Stimulated activated CD8-positive, alpha-beta memory T cell treated with anti-CD3 and anti-CD28 coated beads, Interleukin-15, amount 100 ng/mL, for 48 hours (primary cell): ENCODE measurements at places on chromosomes 1 and 21.
A peak's percentile ranks its signal among the peaks of the same experiment; 100 is the strongest.

- DNase-seq: no peak
Measured at GRCh38 chr1:167515893-167516321, 2.4 kb downstream of the CD247 start.

DNA sequence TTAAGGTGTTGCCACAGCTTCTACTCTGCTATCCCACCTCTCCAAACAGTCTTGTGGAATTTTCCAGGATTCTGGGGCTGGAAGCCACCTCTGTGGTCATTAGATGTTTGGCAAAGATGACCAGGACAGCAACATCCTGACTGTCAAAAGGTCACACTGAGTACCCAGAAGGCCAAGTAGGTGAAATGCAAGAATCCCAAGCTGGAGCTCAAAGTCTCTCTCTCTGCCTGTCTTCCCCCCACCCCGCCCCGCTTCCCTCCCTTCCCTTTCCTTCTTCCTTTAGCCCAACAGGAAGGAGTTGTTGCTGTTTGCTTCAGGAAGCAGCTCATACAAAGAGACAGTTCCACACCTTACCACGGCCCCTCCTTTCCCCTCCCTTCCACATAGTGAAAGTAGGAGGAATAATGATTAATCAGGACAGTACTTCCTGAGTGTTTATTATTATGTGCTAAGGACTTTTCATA is 75.6 kb upstream of the SLC2A1 start:
- no peak for DNase-seq

GRCh38 chr1:59553371-59553770 is 256.5 kb downstream of the FGGY start:
- no peak for DNase-seq

DNA sequence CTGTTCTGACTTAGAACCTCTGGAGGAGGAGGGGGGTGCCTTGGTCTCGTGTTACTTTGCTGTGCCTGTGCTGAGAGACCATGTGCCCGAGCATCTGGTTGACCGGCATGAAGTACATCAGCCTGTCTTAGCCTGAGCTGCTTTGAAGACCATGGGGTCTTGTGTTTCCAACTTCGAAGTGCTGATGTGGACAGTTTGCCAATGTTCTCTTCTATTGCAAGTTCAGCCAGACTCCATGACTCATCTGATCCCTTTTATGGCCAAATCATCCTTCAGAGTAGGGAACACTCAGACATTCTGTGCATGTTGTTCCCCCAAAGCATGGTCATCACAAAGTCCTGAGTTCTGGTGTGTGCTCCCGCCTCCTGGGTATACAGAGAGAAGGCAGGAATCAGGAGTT is 6.0 kb upstream of the PLA2G2C start:
- DNase-seq: no peak

- no peak for DNase-seq
Measured at GRCh38 chr1:244830639-244831038, 4.8 kb upstream of the COX20 start.

DNA sequence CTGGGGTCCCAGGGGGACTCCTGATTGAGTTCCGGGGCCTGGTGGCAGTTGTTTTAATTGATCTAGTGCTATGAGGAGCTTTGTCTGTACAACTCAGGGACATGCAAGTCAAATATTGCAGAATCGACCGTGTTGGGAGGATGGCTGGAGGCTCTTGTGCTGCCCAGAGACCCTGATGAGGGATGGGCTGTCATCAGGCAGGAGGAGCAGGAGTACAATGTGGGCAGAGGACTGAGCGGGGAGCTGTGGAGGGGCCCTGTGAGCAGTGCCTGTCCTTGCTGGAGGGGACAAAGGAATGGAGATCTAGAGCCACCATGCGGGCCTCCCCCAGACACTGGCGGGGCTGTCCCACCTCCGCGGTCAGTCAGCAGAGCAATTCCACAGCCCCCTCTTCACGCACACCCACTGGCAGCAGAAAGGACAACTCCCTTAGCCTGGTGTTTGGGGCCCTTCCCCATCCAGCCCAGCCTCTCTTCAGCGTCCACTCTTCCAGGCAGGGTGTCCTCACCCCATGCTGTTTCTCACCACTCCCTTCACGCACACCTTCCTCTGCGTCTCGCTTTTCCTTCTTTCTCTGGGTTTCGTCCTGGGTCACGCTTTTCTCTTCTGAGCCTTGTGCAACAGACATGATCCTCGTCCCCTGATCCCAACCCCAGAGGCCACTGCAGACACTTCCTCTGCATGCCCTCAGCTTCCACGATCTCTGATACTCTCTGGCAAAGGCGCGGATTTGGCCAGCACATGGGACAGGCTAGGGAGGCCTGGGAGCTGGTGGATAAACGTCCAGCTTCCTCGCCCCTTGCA is 122.6 kb downstream of the GRIK3 start:
- no peak for DNase-seq

GRCh38 chr1:226575739-226576378 is 27.3 kb downstream of the STUM start:
- DNase-seq: no peak

DNA sequence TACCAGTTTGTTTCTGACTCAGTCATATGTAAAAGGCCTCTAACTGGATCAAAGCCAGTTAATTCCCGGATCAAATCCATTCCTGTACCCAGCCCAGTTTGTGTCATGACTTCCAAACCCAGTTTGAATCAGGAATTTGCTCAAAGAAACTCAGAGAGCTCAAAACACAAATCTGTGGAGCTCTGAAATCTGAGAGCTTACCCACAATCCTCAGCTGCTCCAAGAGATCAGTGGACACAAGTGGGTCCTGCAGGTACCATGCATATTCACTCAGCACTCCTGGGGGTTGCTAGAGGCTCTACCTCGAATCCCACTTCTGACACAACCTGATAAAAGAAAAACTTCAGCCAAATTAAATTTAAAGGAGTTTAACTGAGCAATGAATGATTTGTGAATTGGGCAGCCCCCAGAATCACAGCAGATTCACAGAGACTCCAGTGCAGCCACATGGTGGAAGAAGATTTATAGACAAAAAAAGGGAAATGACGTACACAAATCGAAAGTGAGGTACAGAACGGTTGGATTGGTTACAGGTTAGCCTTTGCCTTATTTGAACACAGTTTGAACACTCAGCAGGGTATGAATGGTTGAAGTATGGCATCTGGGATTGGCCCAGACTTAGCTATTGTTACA is 11.9 kb upstream of the MRPL55 start:
- DNase-seq: no peak

GRCh38 chr1:24186993-24187790 is at the start of gene IFNLR1:
IFNLR1 (minus strand) TSS chr1:24187289; CDS start chr1:24187248, 41 bp downstream.
- peak; percentile 76 for DNase-seq

DNA sequence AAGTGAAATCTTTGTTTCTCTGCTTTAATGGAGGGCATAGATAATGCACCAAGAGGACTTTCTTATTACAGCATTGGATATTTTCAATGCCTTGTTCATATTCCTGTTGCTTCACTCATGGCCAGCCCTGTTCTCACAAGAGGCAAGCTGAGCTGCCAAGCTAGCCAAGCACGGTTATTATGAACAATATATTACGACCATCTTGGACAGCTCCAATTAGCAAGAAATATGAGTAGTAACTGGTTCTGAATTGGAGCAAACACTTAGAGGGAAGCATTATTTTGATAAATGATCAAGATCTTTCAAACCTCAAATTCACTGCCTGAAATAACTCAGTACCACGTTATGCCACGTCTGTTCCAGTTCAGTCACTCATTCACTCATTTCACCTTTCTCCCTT is 159.8 kb downstream of the SETD4 start:
- DNase-seq: no peak

DNA sequence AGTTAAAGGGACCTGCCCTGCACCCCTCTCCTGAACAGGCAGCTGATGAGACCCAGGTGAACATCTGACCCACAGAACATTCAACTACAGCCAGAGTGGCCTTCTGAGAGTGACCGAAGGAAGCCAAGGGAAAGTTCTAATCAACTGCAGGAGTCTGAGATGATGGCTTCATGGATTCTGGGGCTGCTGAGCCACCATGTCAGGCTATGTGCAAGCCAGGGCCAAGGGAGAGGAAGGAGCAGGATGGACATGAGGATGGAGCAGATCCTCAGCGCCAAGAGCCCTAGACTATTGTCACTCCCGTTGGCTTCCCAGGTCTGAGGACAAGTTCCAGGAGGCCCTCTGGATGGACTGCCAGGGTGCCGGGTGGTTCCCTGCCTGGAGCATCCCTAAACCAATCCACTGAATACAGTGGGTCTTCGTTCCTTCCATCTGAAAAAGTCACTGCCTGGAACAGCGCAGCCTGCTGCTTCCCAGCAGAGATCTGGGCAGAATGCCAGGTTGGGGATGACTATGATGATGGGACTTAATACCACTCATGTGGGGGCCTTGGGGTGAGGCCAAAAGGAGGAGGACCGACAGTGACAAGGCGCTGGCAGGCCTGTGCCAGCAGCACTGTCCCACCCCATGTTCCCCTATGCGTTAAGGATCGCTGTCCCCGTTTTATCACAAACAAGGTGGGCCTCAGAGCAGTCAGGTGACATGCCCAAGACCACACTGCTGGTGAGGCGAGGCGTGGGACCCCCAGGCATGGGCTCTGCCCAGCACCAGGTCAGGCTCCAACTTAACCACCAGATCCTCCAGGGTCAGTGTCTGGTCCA is 19.8 kb downstream of the SPOCD1 start:
- no peak for DNase-seq

GRCh38 chr1:179953974-179954492 is 577 bp upstream of the CEP350 start:
- peak; percentile 35 for DNase-seq

- no peak for DNase-seq
Measured at GRCh38 chr21:46125846-46126301, 28.0 kb downstream of the COL6A2 start.

DNA sequence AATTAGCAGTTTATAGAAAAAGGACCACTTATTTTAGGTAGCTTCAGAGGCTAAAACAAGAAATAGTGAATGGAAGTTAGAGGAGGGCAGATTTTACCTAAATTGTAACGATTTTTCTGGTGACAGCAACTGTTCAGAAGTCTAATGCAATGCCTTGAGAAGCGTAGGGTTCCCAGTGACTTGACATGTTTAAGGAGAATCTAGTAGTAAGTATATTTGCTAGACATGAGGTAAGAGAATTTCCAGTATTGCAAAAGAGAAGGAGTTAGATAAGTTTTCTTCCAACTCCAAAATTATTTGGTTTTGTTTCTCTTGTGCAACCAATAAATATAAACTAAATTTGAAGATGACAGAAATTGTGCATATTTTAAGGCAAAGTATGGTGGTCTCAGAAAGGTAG is 140.0 kb downstream of the SMYD3 start:
- no peak for DNase-seq

- no peak for DNase-seq
Measured at GRCh38 chr1:8889103-8889846, 10.8 kb upstream of the ENO1 start.

DNA sequence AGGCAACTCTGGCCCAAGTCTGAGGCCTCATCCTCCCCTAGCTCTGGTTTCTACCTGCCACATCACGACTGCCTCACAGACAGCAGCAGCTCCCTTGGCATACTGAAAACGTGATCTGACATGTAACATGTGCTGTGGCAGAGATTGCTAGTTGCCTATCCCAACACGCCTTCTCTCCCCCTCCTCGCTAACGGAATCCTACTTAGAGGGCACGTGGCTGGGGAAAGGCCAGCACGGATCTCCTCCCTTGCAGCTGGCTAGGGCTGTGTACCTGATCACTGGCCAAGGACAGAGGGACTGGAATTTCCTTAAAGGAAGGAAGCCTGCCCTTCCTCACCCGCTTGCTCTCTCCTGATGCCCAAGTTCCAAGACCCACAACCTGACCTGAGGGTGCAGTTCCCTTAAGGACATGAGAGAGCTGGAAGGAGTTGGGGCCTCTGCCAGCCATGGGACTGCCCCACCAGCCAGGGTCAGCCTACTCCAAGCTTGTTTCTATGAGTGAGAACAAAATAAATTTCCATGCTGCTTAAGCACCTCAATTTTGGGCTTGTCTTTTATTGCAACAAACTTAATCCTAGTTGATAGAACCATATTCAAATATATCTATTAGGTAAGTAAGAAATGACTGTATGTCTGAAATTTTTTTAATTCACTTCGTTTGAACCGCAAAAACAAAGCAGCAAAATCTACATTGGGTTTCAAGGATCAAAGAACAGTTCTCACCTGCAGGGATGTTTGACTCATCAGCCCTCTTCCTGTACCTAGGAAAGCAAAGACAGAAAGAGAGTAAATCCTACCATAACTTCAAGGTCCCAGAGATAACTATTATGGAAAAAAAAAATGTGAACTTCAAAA is 7.2 kb downstream of the SETD4 start:
- no peak for DNase-seq

GRCh38 chr1:84758968-84759491 is 68.8 kb upstream of the SSX2IP start:
- no peak for DNase-seq

GRCh38 chr1:201226859-201227488 is 36.4 kb downstream of the IGFN1 start:
- DNase-seq: no peak

GRCh38 chr1:119885903-119886783 is 10.2 kb downstream of the ADAM30 start:
- DNase-seq: peak; percentile 31

GRCh38 chr1:241163363-241163762 is 193.6 kb downstream of the RGS7 start:
- no peak for DNase-seq
